ENCODE measurements at places on chromosomes 13 and 19.

DNA sequence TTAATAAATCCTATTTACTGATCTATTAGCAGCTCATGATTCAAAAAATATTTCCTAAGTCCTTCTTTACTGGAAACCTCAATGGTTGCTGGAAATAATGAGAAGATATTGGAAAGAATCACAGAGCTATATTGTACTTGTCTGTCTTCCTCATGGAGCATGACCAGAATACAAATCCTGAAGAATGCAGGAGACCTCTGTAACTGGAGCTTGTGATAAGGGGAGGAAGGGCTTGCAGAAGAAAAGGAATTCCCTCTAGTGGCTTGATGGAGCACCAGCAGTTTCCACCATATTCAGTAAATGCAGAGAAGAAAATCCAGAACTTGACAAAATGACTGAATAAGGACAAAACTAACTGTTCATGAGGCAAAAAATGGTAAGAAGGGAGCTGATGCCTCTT is 1333.1 kb downstream of the EFNB2 start:
- no peak for DNase-seq

GRCh38 chr13:30569901-30570576 is 47.7 kb upstream of the USPL1 start:
- no peak for DNase-seq

DNA sequence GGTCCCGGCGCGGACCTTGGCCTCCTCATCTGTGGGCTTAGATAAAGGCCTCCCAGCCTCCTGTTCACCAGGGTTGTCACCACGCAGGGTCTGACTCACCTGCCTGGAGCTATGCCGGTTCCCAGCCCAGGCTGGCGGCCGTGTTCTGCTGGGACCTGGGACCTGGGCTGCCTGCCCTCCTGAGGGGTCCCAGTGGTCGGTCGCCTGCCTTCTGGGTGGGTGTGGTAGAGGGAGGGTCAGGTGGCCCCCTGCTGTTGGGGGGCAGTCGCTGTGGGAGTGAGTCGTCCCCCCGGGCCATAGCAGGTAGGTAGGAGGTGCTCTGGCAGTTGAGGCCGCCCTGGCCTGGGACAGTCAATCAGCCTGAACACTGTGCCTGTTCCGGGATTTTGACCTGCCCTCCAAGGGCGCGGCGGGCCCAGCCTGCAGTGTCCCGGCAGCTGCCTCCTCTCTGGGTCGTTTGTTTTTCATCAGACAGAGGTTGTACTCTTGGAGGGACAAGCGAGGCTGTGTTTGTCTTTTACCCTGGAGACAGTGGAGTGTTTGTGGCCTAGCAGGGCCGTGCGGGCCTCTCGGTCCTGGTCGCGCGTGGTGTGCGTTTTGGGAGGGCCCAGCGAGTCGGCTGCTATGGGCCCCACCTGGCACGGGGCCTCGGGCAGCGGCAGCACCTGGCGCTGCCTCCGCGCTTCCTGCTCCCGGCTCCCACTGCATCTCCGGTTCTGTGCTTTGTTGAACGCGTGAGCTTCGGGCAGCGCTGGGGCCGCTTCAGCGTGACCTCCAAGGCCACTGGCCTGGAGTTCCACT is 2.6 kb downstream of the ADAT3 start:
- no peak for DNase-seq

- no peak for DNase-seq
Observed at GRCh38 chr19:15831626-15832025, 16.2 kb upstream of the OR10H1 start.

DNA sequence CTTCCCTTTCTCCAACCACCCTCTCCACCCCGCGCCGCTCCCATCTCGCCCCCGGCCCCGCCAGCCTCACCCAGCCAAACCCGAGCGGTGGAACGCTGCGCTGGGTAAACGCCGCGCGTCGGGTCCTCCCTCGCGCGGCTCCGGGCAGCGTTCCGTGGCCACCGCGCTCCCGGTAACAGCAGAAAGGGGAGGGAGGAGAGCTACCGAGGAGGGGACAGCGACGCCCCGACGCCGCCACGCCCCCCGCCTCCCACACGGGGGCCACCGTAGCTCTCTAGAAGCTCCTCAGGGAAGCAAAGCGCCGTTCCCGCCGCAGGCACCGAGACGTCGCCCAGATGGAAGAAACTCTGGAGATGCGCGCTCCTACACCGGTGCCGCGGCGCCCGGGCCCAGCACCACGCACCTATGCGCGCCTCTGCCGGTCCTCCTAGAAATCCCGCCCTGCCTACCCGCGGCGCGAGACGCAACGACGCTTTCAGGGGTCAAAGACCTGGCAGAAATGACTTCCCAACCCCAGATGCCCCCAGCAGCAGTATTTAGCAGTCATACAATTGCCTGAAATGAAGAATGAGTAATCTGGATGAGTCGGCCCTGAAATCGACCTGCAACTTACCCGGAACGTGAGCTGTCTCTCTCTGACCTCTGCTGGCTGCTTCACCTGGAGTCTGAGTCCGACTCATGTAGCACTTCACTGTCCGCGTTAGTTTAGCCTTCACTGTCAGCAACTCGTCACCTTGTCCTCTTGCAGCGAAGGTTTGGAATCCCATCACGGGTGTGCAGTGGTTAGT is at the start of gene RUBCNL:
RUBCNL (minus strand) TSS at position 189 of the 788 bp plus-strand sequence. CDS start 14,777 bp downstream, outside the sequence.
- DNase-seq = no peak

- DNase-seq = no peak
Observed at GRCh38 chr19:50205681-50206138, 2.3 kb downstream of the MYH14 start.

- no peak for DNase-seq
Observed at GRCh38 chr13:83178008-83178407, 704.3 kb downstream of the SLITRK1 start.

GRCh38 chr13:106534639-106535551 is 567 bp downstream of the EFNB2 start:
- DNase-seq = no peak

DNA sequence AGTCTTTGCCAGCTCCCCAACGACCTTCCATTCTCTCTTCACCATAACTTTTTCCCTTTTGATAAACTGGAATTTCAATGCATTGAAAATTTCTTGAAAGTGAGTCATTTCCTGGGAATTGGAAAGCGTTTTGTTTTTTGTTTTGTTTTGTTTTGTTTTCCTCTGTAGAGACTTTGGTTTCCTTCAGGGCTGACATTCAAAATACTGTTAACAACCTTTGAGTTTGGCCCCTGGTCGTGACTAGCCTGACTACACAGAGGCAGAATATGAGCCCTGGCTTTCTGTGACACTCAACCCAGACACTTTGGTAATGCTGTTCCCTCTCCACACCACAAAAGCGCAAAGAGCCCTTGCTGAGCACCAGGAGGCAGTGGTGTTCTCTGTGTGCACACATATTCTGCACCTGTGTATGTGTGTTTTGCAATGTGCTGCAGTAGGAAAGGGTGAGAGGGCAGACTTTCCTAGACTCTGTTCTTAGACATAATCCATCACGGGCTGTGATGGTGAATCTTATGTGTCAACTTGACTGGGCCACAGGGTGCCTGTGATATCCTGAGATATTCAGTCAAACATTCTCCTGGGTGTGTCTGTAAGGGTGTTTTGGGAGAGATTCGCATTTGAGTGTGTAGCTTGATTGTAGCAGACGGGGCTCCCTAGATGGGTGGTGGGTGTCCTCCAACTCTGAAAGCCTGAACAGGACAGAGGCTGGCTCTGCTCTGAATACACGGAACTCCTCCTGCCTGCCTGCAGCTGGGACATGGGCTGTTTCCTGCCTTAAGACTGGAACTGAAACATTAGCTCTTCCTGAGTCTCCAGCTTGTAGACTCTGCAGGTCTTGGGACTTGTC is 29.5 kb upstream of the ANKRD10 start:
- DNase-seq = no peak

DNA sequence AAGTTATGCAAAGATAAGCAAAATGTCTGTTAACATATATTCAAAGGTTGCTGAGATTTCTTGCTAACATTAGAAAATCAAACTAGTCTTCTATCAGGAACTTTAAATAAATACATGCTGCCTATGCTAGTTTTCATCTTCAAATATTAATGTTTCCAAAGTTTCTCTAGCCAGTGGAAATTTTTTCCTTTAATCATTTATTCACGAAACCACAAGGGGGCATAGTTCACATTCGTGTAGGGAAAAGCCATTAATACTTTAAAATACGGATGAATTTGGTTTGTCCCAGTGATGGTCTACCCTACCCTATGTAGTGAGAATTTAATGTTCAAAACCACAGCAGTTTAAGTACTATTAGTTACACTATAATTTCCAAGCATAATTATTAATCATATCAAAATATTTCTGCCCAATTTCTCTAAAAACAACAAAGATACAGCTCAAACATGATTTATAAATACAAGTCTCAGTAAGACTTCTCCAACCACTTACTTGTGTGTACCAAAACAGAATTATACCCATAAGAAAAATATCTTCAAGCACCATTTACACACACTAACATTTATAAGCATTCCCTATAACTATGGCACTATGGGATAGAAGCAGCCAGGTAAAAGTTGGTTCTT is 16.2 kb downstream of the NUFIP1 start:
- no peak for DNase-seq

DNA sequence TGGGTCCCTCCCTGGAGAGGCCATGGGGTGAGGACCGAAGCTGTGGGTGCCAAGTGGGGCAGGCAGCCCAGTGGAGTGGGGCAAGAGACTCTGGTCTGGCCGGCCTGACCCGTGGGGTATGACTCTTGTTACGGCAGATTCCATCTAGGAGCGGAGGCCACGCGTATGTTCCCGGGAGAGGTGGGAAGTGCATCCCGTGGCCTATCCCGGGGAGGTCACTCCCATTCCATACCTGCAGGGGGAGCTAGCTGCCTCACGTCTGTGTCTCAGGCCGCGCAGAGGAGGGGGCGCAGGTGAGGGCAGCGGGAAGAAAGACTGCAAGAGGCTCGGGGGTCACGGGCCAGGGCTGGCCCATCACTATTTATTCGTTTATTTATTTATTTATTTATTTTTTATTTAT is 4.9 kb downstream of the CSNK1G2 start:
- no peak for DNase-seq

DNA sequence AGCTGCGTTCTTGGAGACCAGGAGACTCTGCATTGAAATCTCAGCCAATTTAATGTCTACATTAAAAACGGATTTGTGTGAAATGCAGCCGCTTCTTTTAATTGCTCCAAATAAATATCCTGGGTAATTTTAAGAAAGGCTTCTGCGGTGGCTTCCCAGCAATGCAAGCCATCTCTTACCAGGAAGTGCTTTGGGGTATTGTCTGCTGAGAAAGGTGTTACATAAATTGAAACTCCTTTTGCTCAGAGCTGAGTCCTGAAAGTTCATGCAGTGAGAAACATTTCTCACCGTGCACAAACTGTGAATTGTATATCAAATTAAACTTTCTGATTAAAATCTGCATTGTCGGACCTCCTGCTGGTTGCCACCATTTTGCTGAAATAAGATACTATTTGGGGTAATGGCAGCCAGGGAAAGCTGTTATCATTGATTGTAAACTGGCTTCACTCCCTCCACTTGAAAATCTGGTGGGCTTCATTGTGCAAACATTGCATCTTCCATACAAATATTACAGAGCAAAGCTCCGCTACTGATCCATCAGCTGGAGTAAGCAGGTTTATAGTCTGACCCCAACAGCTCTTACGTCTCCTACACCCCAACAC is 59.5 kb downstream of the ZIC5 start:
- no peak for DNase-seq

- DNase-seq = peak; percentile 65
Observed at GRCh38 chr19:7705387-7706187, 3.7 kb upstream of the FCER2 start.

DNA sequence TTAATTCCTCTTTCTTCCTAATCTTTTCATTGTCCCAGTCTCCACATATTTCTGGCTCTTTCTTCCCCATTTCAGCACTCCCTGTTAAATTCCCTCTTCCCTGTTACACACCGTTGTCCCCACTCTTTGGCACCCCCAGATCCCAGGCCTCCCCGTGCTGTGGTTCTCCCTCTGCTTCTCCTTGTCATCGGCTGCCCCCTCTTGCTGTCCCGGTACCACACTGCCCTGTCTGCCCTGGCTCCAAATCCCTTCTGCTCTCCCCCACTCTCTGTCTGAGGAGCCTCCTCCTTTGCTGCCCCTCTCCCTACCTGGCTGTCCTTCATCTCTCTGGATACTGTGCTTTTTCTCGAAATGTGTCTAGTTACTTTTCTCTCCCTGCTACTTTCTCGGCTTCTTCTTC is 983 bp downstream of the ZNF415 start:
- no peak for DNase-seq

DNA sequence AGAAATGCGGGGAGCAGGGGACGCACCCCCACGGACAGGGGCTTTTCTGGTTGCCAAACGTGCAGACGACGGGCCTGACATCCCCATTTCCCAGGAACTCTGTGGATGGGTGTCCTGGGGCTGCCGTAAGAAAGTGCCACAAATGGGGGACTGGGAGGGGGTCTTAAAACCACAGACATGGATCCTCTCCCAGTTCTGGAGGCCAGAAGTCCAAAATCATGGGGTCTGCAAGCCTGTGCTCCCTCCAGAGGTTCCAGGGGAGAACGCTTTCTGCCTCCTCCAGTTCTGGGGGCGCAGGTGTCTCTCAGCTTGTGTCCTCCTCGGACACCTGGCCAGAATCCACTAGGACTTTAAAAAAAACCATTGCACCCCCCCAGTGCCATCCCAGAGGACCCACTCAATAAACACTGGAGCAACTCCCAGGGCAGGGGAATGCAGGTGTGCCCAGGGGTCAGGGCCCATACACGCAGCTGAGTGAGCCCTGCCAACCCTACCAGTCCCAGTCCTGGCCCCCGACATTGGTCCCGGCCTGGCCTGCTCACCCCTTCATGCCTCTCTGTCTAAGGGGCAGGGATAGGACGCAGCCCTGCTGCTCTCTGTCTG is 103.9 kb downstream of the GADD45B start:
- DNase-seq = no peak

DNA sequence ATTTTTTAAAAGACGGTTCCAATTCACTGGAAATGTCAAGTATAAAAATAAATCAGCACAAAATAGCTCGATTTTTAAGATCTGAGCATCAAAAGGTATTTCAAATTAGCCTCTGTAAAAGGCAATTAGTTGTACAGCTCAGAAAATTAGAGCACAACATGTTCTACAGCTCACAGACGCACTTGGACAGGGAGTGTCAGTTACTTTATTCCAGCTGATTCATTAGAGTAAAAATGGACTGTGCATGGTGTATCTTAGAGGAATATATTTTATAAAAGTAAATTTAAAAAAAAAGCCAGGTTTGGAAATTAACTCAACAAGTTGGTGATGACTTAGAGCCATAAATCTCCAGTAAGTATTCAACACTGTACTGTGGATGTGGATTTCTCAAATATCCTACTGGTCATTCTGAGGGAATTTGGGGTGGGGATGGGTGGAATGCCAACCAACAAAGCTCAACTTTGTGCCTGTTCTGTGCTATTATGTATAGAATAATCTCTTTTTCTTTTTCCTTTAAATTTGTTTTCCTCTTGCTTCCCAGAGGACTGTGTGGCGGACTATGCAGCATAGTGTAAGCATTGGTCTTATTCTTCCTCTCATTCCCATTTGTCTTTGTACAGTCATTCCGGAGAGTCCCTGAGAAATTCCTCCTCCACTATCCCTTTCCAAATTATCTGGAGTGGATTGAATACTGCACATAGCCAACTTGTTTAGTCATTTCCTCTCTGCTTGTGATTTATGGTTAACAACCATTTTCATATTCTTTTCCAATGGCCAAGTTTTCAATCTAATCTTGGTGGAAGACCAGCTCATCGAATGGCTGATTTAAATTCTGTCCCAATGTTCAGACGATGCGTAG is 169.3 kb downstream of the DCT start:
- no peak for DNase-seq

- DNase-seq = no peak
Observed at GRCh38 chr13:77345150-77345780, 18.4 kb upstream of the MYCBP2 start.

All from T-helper 22 cell (primary cell).